Left colon (tissue), 2 donors: ENCODE measurements at places on chromosomes 1 and 21. TPM values are rescaled to one million over a fixed set of nuclear protein-coding genes. Genes with fewer than 3 reads are reported as not detected.

The CFAP107 gene
- not detected for total RNA-seq

The AKR7A3 gene
- total RNA-seq: 92.5 TPM

The TNFSF4 gene
- total RNA-seq: 1.2 TPM

The NHLH2 gene
- total RNA-seq: not detected

The LRRC3 gene
- total RNA-seq: 2.5 TPM

The CNKSR1 gene
- total RNA-seq: 45.6 TPM
